PC-3 (cell line): ENCODE measurements at places on chromosomes 12 and 14. TPM values are rescaled to one million over a fixed set of nuclear protein-coding genes. Genes with fewer than 3 reads are reported as not detected.

Gene RIMKLB
- 1.3 and 4.9 TPM in 2 replicates for total RNA-seq

Gene SNRNP35
- total RNA-seq: 15.9 and 22.9 TPM in 2 replicates

Gene TEX52
- total RNA-seq: not detected in 2 replicates

Gene ZDHHC22
- 0.15 and 0.81 TPM in 2 replicates for total RNA-seq

Gene GDF3
- not detected in 2 replicates for total RNA-seq

Gene HNRNPA1
- 465 and 516 TPM in 2 replicates for total RNA-seq

Gene AGAP2
- 0.23 and 0.40 TPM in 2 replicates for total RNA-seq

Gene DIP2B
- 36.3 and 39.6 TPM in 2 replicates for total RNA-seq

Gene C12orf60
- total RNA-seq: 0.29 and 0.47 TPM in 2 replicates

Gene KRT83
- total RNA-seq: 0.33 and 1.1 TPM in 2 replicates

Gene KCNK13
- 0.17 and 0.58 TPM in 2 replicates for total RNA-seq

GRCh38 chr12:19954163-19954562 is 414.2 kb upstream of the PDE3A start:
- no peak overlapping the region for H3K4me3 ChIP-seq
- no peak overlapping the region for H3K27ac ChIP-seq
- no peaks in the 10 kb centered on the region for H3K4me1 ChIP-seq
- no peaks in the 10 kb centered on the region; the same call in 1 of the 2 replicates for H3K27me3 ChIP-seq

DNA sequence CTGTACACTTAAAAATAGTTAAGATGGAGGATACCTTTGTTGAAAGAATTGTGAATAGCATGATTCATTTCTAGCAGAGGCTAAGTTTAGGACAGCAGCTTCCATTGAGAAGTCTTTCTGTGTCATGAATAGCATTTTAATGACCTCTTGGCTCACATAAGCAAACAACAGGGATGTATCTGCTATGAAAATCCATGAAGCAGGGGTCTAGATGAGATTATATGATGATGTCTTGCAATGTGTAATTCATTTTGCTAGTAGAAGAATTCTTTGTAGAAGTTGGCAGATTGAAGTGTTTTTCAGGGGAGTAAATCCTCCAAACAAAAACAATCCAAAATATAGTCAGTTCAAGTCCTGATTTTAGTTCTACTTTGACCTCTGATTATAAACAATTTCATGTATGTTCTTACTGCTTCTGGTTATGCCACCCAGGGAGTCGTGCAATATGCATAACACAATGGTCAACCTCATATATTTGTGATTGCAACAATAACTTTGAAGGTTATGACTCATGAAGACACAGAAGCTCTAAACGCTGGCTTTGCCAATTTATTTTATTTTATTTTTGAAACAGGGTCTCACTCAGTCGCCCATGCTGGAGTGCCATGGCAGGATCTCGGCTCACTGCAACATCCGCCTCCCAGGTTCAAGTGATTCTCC is 6.9 kb upstream of the RD3L start:
- H3K36me3 ChIP-seq: no peaks in the 10 kb centered on the region
- H3K4me1 ChIP-seq: no peaks in the 10 kb centered on the region
- H3K27me3 ChIP-seq: peaks cover 21% of the 10 kb centered on the region
- no peak overlapping the region for H3K27ac ChIP-seq

DNA sequence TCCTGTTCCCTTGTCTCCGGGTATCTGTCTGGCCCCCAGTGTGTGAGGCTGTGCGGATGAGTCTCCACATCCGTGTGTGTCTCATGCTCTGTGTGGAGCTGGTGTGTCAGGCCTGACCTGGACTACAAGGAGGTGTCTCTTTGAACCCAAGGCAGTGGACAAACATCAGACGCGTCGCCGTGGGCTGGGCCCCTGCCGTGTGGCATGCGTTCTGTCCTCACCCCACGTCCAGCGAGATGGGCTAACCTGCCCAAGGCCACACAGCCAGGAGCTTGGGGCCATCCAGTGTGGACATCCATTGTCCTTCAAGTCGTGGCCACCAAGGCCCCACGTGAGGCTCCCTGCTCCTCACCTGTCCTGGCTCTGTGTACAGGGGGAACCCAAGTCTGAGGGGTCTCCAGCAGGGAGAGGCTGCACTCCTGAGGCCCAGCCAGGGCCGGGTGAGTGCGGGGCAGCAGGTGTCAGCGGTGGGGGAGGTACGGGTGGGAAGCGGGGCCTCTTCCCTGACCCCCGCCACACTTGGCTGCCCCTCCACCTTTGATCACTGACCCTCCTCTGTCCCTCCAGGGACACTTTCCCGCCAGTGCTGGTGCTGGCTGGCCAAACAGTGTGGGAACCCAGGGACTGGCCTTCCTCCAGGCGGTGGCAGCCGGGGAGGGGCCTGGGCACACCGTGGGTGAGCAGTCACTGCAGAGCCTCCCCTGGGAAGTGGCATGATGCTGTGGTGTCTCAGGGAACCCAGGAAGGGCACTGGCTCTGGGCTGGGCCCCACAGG is 48.5 kb downstream of the CYP46A1 start:
- no peak overlapping the region for H3K4me3 ChIP-seq
- H3K36me3 ChIP-seq: no peaks in the 10 kb centered on the region
- peaks cover 7% of the 10 kb centered on the region for H3K4me1 ChIP-seq
- H3K27me3 ChIP-seq: no peaks in the 10 kb centered on the region

- peaks cover 2% of the 10 kb centered on the region; the same call in 1 of the 2 replicates for H3K36me3 ChIP-seq
- H3K4me3 ChIP-seq: no peak overlapping the region
- H3K27me3 ChIP-seq: no peaks in the 10 kb centered on the region
- H3K27ac ChIP-seq: no peak overlapping the region
- no peak for DNase-seq
- H3K4me1 ChIP-seq: peaks cover 13% of the 10 kb centered on the region
Observed at GRCh38 chr12:69243099-69244084, 4.0 kb downstream of the CPSF6 start.

- H3K27me3 ChIP-seq: no peaks in the 10 kb centered on the region
- no peaks in the 10 kb centered on the region for H3K36me3 ChIP-seq
- no peak overlapping the region for H3K4me3 ChIP-seq
- peak overlapping the region; percentile 71 for H3K27ac ChIP-seq
Observed at GRCh38 chr14:24417832-24418491, 11.5 kb downstream of the CBLN3 start.

GRCh38 chr12:53748072-53748840 is 3.5 kb downstream of the CISTR start:
- H3K4me3 ChIP-seq: no peak overlapping the region
- no peak overlapping the region for H3K27ac ChIP-seq
- H3K27me3 ChIP-seq: 0 out of 2 replicates have a peak, but pooled peaks cover 3% of the 10 kb centered on the region
- DNase-seq: no peak

DNA sequence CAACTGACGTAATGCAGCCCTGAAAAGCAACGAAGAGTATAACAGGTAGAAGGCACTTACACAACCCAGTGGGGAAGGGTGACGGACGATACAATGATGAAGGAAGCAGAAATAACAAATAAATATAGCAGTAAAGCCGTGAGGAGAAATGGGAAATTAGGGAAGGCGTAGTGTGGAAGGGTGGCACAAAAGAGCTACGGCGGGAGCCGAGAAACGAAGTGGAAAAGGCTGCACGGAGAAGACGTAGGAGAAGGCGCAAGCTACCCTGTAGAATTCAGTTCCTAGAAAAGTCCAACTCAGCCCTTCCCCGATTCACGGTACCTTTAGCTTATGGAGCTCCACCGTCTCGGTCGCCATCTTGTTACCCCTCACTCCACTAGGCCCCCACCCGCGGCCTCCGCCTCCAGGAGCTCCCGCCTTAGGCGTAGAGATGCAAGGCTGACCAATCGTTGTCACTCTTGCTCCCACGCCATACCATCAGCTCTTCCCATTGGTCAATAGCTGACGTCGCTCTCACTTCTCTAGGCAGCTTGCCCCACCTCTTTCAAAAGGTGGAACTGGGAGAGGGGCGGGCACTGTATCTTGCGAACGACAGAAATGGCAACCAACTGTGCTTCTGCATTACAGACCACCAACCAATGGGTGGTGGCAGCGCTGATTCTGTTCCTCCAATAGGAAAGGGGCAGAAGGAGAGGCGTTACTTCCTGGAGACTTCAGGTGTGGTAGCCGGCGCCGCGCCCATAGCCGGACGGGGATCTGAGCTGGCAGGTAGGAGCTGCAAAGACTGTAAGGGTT is at the start of the genes ORMDL2 and SARNP:
Gene ORMDL2 (plus strand): TSS at position 697 of the 795 bp plus-strand sequence. CDS start 959 bp downstream, outside the sequence.
Gene SARNP (minus strand): TSS at position 380 of the 795 bp plus-strand sequence. CDS start 23 bp downstream, at position 357.
- peak within 1 kb of the TSS; percentile 94 for H3K4me3 ChIP-seq
- no peaks in the 10 kb centered on the region for H3K27me3 ChIP-seq
- peak within 1 kb of the TSS; percentile 51 for H3K27ac ChIP-seq
- peaks cover 21% of the 10 kb centered on the region for H3K4me1 ChIP-seq
- H3K36me3 ChIP-seq: peaks cover 37% of the 10 kb centered on the region

- H3K27me3 ChIP-seq: no peaks in the 10 kb centered on the region
- no peaks in the 10 kb centered on the region for H3K36me3 ChIP-seq
- no peaks in the 10 kb centered on the region for H3K4me1 ChIP-seq
- H3K27ac ChIP-seq: no peak overlapping the region
Observed at GRCh38 chr12:39199351-39199750, 243.6 kb downstream of the KIF21A start.

DNA sequence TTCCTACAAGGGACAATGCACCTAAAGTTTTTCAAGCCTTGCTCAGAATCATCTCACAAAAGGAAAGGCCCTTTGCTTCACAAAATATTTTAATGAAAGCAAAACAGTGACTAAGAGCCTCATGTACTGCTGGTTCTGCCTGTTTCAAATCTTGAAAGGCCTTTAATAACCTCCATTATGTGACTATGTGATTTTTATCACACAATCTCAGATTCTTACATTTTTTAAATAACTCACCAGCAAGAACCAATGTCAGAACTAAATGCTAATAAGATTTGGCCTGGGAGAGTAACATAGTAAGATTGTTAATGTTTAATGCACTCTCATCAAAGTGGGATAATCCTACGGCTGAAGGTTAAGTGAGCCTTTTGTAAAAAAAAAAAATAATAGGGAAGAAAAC is 378.9 kb downstream of the RGS6 start:
- no peak overlapping the region for H3K27ac ChIP-seq
- no peaks in the 10 kb centered on the region for H3K36me3 ChIP-seq

DNA sequence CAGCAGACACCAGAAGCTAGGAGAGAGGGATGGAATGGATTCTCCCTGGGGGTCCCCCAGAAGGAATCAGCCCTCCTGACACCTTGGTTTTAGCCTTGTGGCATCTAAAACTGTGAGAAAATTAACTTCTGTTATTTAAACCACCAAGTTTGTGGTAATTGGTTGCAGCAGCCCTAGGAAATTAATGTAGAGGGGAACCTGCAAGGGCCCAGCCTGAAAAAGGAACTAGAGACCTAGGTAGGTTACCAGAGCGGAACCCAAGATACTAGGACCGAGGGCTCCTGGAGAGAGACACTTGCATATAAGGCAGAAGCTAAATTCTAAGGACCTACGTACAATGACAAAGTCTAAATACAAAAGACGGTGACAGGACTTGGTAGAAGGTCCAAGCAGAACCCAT is 8.1 kb upstream of the DENND5B start:
- H3K27me3 ChIP-seq: no peaks in the 10 kb centered on the region
- no peak for DNase-seq
- no peaks in the 10 kb centered on the region for H3K36me3 ChIP-seq
- H3K4me1 ChIP-seq: no peaks in the 10 kb centered on the region

DNA sequence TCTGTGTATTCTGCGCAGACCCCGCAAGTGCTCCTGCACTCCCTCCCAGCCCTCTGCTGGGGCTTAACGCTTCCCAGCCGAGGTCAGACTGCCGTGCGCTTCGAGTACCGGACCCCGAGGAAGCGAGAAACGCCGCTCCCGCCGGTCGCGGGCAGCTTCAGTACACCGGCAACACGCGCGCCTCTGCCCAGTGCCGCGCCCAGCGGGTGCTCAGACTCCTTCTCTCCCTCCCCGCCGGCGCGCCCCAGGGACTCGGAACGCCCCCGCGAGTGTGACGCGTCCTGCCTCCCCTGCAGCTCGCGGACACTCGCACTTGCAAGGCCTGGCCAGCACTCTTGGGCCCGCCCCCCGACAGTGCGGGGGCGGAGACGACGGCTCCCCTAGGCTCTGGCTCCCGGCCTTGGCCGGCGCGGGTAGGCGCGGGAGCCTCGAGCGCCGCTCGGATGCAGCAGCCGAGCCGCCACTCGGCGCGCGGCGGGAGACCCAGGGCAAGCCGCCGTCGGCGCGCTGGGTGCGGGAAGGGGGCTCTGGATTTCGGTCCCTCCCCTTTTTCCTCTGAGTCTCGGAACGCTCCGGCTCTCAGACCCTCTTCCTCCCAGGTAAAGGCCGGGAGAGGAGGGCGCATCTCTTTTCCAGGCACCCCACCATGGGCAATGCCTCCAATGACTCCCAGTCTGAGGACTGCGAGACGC is at the start of gene PTGER2:
Gene PTGER2 (plus strand): TSS at position 410 of the 692 bp plus-strand sequence. CDS start 237 bp downstream, at position 647.
- H3K27me3 ChIP-seq: no peaks in the 10 kb centered on the region
- peak within 1 kb of the TSS; percentile 71 for H3K4me3 ChIP-seq
- H3K36me3 ChIP-seq: no peaks in the 10 kb centered on the region

DNA sequence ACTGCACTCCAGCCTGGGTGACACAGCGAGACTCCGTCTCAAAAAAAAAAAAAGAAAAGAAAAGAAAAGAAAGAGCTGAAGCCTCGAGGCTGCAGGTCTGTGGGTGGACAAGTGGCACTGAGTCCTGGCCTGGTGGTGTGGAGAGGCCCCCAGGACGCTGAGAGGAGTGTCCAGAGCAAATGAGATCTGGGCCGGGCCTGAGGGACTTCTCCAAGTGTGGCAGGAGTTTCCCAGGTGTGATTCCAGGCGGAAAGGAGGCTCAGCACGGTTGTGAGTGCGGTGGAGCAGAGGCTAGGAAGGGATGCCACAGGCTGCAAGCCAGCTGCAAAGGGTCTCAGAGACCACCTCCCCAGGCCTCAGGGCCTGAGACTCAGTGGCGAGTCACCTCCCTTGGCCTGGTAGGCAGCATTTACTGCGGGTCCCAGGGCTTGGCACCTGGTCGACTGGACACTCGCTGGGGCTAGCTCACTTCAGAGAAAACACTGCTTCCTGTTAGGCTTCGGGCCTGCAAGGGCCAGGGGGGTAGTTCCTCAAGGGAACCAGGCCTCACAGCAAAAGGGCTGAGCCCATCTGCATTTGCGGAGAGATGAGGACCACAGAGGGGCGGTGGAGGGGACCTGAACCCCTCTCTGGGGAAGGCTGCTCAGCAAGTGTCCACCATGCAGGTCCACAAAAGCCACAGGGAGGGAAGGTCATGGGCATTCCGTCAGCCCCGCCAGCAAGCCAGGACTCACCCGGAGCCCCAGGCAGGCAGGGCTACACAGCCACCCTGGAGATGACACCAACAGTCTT is 11.7 kb downstream of the TTC7B start:
- no peak overlapping the region for H3K27ac ChIP-seq
- H3K27me3 ChIP-seq: no peaks in the 10 kb centered on the region

- no peaks in the 10 kb centered on the region for H3K27me3 ChIP-seq
- H3K4me3 ChIP-seq: no peak overlapping the region
- no peaks in the 10 kb centered on the region; the same call in 1 of the 2 replicates for H3K36me3 ChIP-seq
- no peak overlapping the region for H3K27ac ChIP-seq
Observed at GRCh38 chr14:55401751-55402150, 9.9 kb downstream of the ATG14 start.

- no peaks in the 10 kb centered on the region for H3K36me3 ChIP-seq
- DNase-seq: peak; percentile 99
- H3K4me3 ChIP-seq: peak overlapping the region; percentile 47
- H3K27me3 ChIP-seq: no peaks in the 10 kb centered on the region
Observed at GRCh38 chr12:67593041-67593440, 55.5 kb upstream of the DYRK2 start.
